ENCODE measurements at places on chromosomes 2 and 18.

DNA sequence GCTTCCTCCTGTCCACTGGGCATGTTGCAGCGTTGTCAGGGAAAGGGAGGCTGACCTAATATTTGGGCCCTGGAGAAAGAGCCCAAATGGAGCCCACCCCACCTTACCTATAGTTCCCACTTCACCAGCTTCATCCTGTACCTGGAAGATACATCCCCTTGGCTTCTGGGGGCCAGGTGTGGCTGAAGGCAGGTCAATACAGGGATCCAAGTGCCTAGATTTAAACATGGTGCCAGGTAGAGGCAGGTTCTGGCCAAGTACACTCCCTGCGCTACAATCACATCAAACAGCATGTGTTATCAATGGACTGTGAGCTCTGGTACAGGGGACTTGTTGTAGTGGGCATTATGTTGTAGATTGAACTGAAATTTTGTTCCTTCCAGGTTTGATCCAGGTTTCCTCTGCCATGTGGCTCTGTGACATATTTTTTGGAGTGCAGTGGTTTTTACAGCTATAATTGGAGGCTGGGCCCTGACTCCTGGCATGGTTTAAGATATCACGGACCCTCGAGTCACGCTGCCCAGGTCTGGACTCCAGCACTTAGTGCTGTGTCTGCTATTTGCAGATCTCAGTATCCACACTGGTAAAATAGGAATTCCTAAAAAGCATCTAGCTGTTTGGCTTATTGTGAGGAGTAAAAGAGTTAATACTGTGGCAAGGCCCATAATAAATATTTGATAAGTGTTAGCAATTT is 23.8 kb downstream of the MYCN start:
- H3K27ac ChIP-seq = no peak overlapping the region
- no peaks in the 10 kb centered on the region for H3K4me1 ChIP-seq
- no peak for DNase-seq
- H3K27me3 ChIP-seq = no peaks in the 10 kb centered on the region

- H3K27me3 ChIP-seq = no peaks in the 10 kb centered on the region
- DNase-seq = no peak
- H3K27ac ChIP-seq = no peak overlapping the region
- no peak overlapping the region for H3K4me3 ChIP-seq
- H3K36me3 ChIP-seq = no peaks in the 10 kb centered on the region
These were observed 75.8 kb downstream of the SDC1 start for GRCh38 chr2:20148923-20149702.

- no peak for DNase-seq
- no peak overlapping the region for H3K27ac ChIP-seq
- no peaks in the 10 kb centered on the region for H3K27me3 ChIP-seq
- H3K36me3 ChIP-seq = no peaks in the 10 kb centered on the region
- H3K4me1 ChIP-seq = no peaks in the 10 kb centered on the region
These were observed 63.9 kb downstream of the SPRED2 start for GRCh38 chr2:65368468-65368867.

DNA sequence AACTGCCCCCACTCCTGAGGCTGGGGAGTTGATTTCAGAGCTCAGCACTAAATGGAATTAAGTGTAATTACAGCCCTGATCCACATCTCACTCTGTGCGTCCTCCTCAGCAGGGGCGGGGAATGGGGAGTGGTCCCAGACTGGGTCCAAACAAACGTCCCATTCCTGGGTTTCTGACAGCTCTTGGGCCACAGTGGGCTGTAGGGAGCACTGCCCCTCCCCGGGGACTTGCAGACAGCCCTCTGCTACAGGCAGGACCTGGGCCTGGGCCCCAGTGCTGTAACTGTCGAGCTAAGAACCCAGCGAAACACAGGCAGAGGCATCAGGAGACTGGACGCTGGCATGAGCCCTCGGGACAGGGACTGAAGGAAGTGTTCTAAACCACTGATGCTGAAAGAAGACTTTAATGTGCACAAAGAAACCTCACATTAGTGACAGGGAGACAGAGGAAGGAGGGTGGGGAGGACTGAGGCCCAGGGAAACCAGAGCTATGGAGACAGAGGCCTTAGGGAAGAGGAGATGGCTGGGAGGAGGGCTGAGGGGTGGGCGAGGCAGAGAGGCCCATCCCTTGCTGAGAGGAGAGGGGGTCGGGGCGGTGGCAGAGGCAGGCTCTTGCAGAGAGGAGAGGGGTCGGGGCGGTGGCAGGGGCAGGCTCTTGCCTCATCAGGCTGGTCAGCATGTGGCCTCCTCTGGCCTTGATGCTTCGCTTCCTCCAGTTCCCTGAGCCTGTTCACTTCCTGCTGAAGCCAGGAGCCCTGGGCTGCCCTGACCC is 5.8 kb upstream of the SEMA4C start:
- H3K27me3 ChIP-seq = no peaks in the 10 kb centered on the region
- no peaks in the 10 kb centered on the region for H3K36me3 ChIP-seq
- H3K4me3 ChIP-seq = no peak overlapping the region
- no peak overlapping the region for H3K27ac ChIP-seq
- H3K4me1 ChIP-seq = no peaks in the 10 kb centered on the region
- DNase-seq = no peak

- no peaks in the 10 kb centered on the region for H3K27me3 ChIP-seq
- peaks cover 35% of the 10 kb centered on the region for H3K36me3 ChIP-seq
- no peak overlapping the region for H3K4me3 ChIP-seq
- DNase-seq = peak; percentile 62
- peaks cover 52% of the 10 kb centered on the region for H3K4me1 ChIP-seq
These were observed 205.6 kb downstream of the TNS1 start for GRCh38 chr2:217797165-217797564.

DNA sequence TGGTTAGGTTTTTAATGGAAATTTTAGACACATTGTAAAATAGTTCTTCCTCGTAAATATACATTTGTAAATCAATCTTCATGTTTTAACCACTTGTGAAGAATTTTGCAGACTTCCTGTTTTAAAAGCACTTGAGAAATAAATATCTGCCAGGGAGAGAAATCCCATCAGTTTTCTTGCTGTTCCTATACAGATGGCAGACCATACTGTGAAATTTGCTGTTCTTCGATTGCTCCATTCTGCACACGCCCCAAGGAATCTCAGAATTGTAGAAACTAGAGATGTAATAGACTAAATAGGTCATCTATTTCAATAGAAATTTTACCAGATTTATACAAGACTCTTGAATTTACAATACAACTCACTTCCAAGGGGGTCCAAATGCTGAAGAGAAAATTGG is 75.8 kb upstream of the PIK3C3 start:
- DNase-seq = no peak
- H3K4me3 ChIP-seq = no peak overlapping the region
- H3K4me1 ChIP-seq = no peaks in the 10 kb centered on the region
- H3K36me3 ChIP-seq = no peaks in the 10 kb centered on the region

DNA sequence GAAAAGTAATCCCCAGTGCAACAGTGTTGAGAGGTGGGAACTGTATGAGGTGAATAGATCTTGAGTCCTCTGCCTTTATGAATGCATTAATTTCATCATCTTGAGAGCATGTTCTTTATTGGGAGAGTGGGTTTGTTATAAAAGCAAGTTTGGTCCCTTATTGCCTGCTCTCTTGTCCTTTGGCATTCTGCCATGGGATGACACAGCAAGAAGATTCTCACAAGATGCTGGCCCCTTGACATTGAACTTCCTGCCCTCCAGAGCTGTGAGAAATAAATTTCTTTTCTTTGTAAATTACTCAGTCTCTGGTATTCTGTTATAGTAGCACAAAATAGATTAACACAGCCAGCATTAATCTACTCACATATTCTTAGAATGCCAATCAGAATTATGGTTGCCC is 108.6 kb downstream of the EHBP1 start:
- no peak overlapping the region for H3K4me3 ChIP-seq
- H3K27ac ChIP-seq = no peak overlapping the region
- H3K4me1 ChIP-seq = no peaks in the 10 kb centered on the region
- DNase-seq = no peak
- H3K36me3 ChIP-seq = no peaks in the 10 kb centered on the region
- no peaks in the 10 kb centered on the region for H3K27me3 ChIP-seq

DNA sequence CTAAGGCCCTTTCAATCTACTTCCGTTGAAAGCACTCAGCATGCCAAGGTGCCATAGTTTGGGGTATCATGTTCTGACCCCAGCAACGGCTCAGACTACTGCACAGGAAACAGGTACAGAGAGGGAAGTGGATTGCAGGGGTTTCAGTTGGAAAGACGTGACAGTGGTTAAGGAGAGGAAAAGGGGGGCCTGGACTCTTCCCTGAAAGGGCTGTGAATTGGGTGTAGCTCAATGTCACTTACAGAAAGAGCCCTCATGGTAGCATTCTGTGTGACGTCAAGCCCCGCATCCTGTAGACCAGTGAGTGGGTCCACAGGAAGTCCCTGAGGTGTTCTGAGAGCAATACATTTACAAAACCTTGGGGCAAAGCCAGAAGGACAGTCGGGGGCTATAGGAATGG is 121.5 kb upstream of the GYPC start:
- DNase-seq = no peak
- H3K27ac ChIP-seq = peak overlapping the region; percentile 37
- H3K27me3 ChIP-seq = no peaks in the 10 kb centered on the region
- no peak overlapping the region for H3K4me3 ChIP-seq

DNA sequence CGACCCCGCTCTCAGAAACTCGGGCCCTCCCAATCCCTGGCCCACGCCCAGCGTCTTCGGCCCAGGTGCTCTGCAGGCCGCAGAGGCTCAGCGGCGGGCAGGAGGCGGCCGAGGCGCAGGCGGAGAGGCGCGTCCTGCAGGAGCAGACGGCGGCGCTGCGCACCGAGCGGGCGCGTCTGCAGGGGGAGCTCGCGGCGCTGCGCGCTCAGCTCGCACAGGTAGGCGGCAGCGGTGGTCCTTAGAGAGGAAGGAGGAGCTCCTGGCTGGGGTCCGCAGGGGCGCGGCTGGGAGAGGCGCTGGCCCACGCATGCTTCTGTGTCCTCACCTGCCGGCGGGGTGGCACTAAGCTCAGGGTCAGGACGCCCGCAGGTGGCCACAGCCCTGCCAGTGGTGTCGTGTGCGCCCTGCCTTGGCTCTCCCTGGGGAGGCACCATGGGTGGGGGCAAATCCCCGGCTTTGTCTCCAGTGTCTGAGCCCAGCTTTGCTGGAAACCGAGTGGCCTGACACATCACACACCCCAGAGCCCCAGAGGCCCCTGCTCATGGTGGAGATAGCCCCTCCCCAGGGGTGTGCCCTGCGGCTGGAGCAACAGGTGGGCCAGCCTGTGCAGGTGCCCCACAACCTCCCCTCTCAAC is 14.9 kb upstream of the SNED1 start:
- no peaks in the 10 kb centered on the region for H3K4me1 ChIP-seq
- no peaks in the 10 kb centered on the region for H3K27me3 ChIP-seq
- H3K4me3 ChIP-seq = no peak overlapping the region
- no peaks in the 10 kb centered on the region for H3K36me3 ChIP-seq

- no peaks in the 10 kb centered on the region for H3K27me3 ChIP-seq
- H3K4me1 ChIP-seq = peaks cover 19% of the 10 kb centered on the region
- no peak overlapping the region for H3K27ac ChIP-seq
- peaks cover 8% of the 10 kb centered on the region for H3K36me3 ChIP-seq
- DNase-seq = no peak
- H3K4me3 ChIP-seq = no peak overlapping the region
These were observed 86.6 kb downstream of the ITGB1BP1 start for GRCh38 chr2:9336576-9337314.

DNA sequence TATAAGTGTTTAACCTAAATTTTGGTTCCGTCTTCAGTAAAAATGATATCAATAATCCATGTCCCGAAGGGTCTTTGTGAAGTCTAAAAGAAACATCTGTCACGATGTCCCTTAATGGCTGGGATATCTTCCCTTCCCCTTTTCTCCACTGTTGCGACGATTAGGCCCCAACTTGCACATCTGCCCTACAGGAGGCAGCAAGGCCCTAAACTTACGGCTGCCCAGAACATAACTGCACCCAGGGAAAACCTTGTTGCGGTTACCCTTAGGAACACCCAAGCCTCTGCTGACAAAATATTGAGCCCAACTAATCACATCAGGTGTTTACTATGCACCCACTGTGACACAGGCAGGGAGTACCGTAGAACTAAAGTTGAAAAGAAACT is 1.3 kb upstream of the SMAD2 start:
- no peaks in the 10 kb centered on the region for H3K4me1 ChIP-seq
- H3K27me3 ChIP-seq = no peaks in the 10 kb centered on the region
- H3K4me3 ChIP-seq = peak overlapping the region; percentile 92
- DNase-seq = no peak
- H3K27ac ChIP-seq = peak overlapping the region; percentile 95
- no peaks in the 10 kb centered on the region for H3K36me3 ChIP-seq

DNA sequence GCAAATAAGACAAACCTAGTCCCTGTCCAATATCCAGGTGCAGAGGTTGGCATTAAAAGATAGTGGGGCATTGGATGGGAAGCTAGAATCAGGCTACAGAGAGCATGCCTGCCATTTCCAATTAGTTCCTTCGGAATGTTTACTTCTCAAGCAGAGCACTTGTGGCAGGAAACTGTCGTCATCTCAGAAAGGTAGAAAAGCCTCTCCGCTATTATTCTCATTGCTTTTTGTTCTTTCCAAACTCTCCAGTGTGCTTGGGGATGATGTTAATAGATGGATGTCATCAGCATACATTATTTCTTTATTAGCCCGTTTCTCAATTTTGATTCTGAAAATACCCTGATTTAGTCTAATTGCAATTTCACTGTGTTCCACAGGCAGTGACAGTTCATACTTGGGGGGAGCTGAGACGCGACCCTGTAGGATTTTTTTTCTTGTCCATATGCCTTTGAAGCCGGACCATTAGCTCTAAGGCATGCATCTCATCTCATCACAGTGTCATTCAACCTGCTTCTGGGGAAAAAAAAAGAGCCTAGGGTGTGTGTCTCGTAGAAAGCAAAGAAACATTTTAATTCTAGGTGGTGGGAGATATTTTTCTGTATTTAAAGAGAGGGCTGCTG is 7.7 kb downstream of the ASB18 start:
- no peak overlapping the region for H3K27ac ChIP-seq

GRCh38 chr2:72138921-72139381 is 8.7 kb downstream of the CYP26B1 start:
- DNase-seq = no peak
- no peak overlapping the region for H3K4me3 ChIP-seq
- peaks cover 41% of the 10 kb centered on the region for H3K4me1 ChIP-seq
- H3K36me3 ChIP-seq = no peaks in the 10 kb centered on the region
- no peaks in the 10 kb centered on the region for H3K27me3 ChIP-seq

- no peaks in the 10 kb centered on the region for H3K27me3 ChIP-seq
- no peak for DNase-seq
- H3K36me3 ChIP-seq = no peaks in the 10 kb centered on the region
- H3K27ac ChIP-seq = no peak overlapping the region
These were observed 28.0 kb upstream of the PIEZO2 start for GRCh38 chr18:11177382-11177781.
